WTC11 (cell line): ENCODE measurements at places on chromosomes 1 and 21.

GRCh38 chr1:40820911-40821693 is 37.5 kb downstream of the KCNQ4 start:
- no peak for DNase-seq

DNA sequence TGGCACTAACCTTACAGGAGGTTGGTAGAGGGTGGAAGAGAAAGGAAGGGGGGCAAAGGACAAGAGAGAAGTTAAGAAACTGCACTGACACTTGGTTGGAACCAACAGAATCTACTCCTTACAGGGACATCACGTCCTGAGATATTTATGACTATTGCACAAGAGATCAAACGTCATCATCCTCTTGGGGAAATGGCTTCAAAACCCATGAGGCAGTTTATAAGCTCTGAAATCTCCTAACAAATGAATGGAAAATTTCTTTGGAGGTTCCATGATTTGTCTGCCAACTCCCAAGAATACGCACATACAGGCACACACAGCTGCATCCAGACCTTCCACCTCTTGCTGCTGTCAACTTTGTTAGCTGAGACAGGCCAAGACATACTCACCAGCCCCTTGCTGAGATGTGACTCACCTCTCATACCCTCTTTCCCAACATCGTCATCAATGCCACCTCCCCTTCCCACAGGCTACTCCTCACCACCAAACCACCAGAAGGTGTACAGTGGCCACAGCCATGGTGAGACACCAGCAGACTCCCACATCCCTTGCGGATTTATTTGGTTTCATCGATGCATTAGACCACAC is 135.5 kb downstream of the SETD4 start:
- no peak for DNase-seq

DNA sequence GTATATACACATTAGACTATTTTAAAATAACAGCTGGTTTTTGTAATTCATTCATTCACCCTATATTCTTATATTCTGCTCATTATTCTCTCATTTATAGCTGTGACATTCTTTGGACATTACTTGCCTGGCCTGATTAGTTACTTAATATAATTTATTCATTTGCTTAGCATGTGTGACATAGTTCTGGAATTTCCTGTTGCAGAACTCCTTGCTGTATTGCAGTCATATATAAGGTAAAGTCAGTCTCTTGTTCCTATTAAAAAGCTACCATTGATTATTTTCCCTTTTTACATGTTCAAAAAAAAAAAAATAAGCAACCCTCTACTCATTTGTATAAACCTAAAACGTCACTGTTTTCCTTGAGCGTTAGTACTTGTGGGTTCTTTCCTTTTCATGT is 23.9 kb downstream of the GNAT2 start:
- DNase-seq = no peak

- DNase-seq = no peak
These were observed 57.2 kb downstream of the ADARB1 start for GRCh38 chr21:45131537-45131999.

- peak; percentile 100 for DNase-seq
These were observed 4.8 kb upstream of the ARHGEF19 start for GRCh38 chr1:16217061-16217785.
